ENCODE measurements at places on chromosomes 5 and 9. TPM values are rescaled to one million over a fixed set of nuclear protein-coding genes. Genes with fewer than 3 reads are reported as not detected.

Gene TMEM252
- not detected for total RNA-seq

Gene NUTM2F
- total RNA-seq: not detected

DNA sequence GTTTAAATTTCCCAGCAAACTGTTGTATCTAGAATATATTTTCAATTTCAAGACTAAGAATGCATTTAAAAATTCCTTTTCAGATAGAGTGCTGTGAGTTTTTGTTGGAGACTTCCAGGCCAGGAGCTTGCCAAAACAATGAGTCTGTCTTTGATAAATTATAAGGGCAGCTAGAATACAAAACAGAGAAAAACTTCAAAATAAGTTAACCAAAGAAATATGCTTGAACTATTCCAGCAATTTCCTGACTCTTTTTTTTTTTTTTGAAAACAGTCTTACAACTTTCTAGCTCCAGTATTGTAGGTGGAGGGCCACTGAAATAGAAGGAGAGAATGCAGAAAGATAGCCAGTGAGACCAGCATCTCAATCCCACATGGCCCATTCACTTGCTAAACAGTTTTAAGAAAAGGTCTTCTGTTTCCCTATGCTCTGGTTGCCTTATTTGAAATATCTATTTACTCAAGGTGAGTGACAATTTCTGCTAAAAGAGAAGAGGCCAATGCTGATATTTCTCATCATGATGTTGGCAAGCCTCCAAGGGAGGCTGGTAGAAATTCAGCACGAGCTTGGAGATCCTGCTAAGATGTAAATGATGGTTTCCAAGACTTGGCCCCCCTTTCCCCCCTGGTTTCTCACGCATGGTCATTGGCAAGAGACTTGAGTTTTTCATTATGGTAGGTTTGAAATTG, 103.2 kb downstream of the USP20 start:
- H3K4me3 ChIP-seq: no peak overlapping the region
- H3K27ac ChIP-seq: no peak overlapping the region
- H3K36me3 ChIP-seq: no peaks in the 10 kb centered on the region
- peaks cover 10% of the 10 kb centered on the region for H3K4me1 ChIP-seq
- H3K27me3 ChIP-seq: no peaks in the 10 kb centered on the region

Gene HAPLN1
- not detected for total RNA-seq

DNA sequence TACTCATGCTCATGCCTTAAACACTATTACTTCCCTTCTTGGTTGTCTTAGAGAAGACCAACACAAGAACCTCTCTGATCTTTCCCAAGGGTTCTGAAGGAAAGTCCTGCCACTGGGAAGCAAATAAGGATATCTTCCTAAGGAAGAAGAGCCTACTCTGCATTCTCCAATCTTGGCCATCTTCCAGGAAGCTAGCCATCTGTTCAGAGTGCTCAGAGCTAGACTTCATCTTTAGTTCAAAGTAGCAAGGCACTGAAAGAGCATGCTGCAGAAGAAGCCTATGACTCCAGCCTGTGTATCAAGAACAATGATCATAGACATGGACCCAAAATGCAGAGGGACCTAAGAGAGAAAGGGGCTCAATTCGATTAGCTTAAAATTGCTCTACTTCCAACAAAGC, 114.7 kb downstream of the KIAA0825 start:
- no peaks in the 10 kb centered on the region for H3K27me3 ChIP-seq
- DNase-seq: no peak
- no peaks in the 10 kb centered on the region for H3K4me1 ChIP-seq
- no peak overlapping the region for H3K4me3 ChIP-seq
- no peaks in the 10 kb centered on the region for H3K36me3 ChIP-seq

GRCh38 chr5:84265130-84265529, 119.5 kb downstream of the EDIL3 start:
- no peaks in the 10 kb centered on the region for H3K36me3 ChIP-seq
- no peaks in the 10 kb centered on the region for H3K27me3 ChIP-seq
- no peak overlapping the region for H3K4me3 ChIP-seq
- H3K27ac ChIP-seq: no peak overlapping the region
- DNase-seq: no peak

DNA sequence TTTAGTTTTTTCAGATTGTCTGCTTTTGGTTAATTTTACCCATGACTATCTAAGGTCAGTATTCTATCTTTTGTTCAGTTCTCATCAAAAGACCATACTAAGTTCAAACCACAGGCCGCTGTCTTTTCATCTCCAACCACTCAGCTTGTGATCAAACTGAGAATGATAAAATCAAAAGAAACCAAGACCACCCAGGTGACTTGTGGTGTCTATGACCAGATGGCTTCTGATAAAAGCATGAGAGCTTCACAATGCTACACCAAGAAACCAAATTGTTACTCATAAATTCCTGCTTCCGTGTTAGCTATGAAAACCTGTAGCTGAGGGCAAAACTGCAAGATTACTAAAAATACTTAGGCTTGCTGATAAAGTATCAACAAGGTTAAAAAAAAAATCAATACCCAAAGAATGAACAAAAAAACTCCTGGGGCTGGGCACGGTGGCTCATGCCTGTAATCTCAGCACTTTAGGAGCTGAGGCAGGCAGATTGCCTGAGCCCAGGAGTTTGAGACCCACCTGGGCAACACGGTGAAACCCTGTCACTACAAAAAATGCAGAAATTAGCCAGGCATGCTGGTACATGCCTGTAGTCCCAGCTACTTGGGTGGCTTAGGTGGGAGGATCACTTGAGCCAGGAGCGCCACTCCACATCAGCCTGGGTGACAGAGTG, 25.8 kb upstream of the GPX8 start:
- DNase-seq: no peak
- no peak overlapping the region for H3K4me3 ChIP-seq
- H3K36me3 ChIP-seq: no peaks in the 10 kb centered on the region

- no peak overlapping the region for H3K27ac ChIP-seq
- no peak for DNase-seq
- H3K4me3 ChIP-seq: no peak overlapping the region
- no peaks in the 10 kb centered on the region for H3K27me3 ChIP-seq
- no peaks in the 10 kb centered on the region for H3K36me3 ChIP-seq
These were observed 75.6 kb downstream of the TLR4 start for GRCh38 chr9:117779760-117780159.

- no peaks in the 10 kb centered on the region for H3K4me1 ChIP-seq
- no peak overlapping the region for H3K4me3 ChIP-seq
- no peaks in the 10 kb centered on the region for H3K27me3 ChIP-seq
- no peaks in the 10 kb centered on the region for H3K36me3 ChIP-seq
- no peak for DNase-seq
These were observed 29.8 kb downstream of the FUBP3 start for GRCh38 chr9:130609163-130609562.

- no peak for DNase-seq
- no peak overlapping the region for H3K4me3 ChIP-seq
- no peak overlapping the region for H3K27ac ChIP-seq
- no peaks in the 10 kb centered on the region for H3K4me1 ChIP-seq
- H3K36me3 ChIP-seq: no peaks in the 10 kb centered on the region
These were observed 294.7 kb upstream of the TNC start for GRCh38 chr9:115412656-115413055.

Gene SMIM33
- total RNA-seq: not detected

Gene OSMR
- 87.1 TPM for total RNA-seq

DNA sequence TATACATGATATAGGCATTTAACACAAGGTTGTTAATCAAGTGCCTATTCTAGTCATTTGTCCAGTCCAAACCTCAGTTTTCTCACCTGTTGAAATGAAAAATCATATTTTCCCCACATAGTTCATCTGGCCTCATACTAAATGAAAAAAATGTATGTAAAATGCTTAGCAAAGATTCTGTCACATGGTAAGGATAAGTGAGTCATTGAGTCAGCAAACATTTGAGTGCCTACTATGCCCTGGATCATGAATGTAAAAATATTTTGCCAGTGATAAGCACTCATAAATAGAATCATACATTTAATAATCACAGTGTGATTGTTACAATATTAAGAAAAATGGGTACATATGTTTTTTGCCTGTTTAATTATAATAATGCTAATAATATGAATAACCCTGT, 181.2 kb upstream of the PAPPA start:
- no peak for DNase-seq
- no peak overlapping the region for H3K27ac ChIP-seq
- H3K27me3 ChIP-seq: no peaks in the 10 kb centered on the region
- H3K4me1 ChIP-seq: no peaks in the 10 kb centered on the region
- H3K36me3 ChIP-seq: no peaks in the 10 kb centered on the region

DNA sequence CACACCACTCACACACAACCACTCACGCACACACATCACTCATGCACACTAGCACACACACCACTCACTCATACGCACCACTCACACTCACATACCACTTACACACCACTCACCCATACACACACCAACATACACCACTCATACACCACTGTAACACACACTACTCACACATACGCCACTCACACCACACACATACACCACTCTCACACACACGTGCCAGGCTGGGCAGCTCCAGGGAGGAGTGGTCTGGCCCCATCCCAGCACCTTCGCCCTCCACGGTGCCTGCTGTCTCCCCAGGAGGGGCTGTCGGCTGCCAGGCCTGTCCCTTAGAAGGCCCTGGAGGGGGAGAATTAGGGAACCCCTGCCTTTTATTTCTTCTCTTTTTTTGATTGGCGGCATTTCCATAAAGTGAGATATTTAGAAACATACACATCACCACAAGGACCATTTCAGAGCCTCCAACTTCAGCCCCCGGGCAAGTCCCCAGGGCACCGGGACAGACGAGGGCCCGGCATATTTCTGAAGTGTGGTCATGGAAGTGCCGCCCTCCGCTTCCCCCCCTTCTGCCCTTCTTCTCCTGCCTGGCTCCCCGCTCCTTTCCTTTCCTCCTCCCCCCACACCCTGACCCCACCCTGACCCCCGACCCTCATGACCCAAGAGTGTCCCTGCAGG, 6.3 kb upstream of the ASB6 start:
- no peak overlapping the region for H3K27ac ChIP-seq
- no peaks in the 10 kb centered on the region for H3K36me3 ChIP-seq
- no peak for DNase-seq

- DNase-seq: no peak
- no peak overlapping the region for H3K4me3 ChIP-seq
- H3K27ac ChIP-seq: no peak overlapping the region
These were observed 135.0 kb upstream of the SNX2 start for GRCh38 chr5:122639864-122640263.

DNA sequence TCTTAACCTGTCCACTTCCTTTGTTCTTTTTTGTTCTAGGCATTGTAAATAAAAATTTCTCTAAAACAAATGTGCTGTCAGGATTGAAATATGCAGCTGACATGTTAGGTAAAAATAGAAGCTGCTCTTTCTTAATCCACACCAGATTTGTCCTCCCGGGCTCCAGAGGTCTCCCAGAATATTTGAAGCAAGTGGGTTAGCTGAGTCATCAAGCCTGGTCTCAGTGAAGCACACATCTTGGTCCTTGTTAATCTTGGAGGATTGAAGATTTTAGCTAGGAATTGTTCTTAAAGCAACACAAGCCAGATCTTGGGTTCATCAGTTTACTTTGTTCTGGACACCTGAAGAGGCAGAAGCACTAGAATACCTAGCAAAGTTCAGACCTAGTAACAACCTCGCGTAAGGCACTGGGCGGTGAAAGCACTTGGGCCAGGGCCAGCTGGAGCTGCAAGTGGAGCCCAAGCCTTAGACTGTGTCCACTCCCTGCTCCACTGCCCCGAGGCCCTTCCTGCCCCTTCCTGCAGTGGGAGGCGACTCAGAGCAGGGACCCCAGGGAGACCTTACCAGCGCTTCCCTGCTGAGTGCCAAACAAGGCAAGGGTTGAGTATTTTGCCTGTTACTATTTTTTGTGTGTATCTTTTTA, 36.5 kb downstream of the HABP4 start:
- H3K4me3 ChIP-seq: no peak overlapping the region

DNA sequence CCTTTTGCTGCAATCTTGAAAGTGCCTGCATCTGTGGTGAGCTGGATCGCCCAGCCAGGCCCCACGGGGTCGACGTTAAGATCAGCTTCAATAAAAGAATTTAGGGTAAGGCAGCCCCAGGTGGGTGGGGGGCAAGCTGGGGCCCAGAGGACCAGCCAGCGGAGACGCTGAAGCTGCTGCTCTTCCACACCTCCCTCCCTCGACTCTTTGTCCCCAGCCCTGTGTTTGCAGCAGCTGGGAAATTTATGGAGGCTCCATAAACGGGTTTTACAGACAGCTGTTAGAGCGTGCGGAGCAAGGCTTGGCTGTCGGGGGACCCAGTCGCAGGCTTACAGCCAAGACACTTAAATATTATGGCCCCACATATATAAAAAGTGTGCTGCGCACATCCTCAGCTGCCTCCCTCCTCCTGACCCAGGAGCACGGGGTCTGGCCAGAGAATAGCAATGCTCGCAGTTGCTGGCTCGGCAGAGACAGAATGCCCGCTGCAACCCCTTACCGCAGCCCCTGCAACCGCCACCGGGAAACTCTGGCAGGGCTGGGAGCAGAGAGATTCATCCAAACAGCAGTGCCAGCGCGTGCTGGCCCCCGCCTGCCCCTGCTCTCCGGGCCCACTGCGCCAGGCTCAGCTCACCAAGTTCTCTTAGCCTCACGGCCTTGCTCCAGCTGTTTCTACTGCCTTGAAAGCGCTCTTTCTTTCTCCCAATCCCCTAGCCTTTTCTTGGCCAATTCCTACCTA, 28.4 kb upstream of the MVB12B start:
- no peaks in the 10 kb centered on the region for H3K4me1 ChIP-seq
- no peak overlapping the region for H3K27ac ChIP-seq
- no peaks in the 10 kb centered on the region for H3K36me3 ChIP-seq
- no peak for DNase-seq

DNA sequence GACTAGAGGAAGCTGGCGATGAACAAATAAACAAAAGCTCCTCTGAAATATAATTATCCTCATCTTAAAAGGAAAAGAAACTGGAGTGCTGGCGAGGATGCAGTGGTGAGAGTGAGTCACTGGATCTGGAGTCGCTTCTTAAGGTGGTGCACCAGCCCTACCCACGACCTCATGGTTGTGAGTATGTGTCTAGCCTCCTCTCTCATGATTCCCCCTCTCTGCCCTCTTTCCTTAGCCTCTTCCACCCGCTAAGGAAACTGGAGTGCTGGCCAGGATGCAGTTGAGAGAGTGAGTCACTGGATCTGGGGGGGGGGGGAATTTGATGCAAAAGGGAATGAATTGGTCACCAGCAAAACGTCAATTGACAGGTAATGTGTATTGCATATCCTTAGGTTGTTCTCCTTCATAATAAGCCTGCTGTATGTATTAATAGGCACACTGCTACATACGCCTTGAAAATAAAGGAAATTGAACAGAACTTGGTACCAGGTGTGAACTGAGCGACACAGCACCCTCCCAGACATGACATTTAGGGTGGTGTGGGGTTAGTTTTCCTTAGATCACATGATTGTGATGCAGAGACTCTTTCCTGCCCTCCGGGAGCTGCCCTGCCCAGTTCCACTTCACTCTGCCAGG, 36.3 kb upstream of the EBF1 start:
- no peak overlapping the region for H3K4me3 ChIP-seq
- H3K4me1 ChIP-seq: no peaks in the 10 kb centered on the region
- no peaks in the 10 kb centered on the region for H3K36me3 ChIP-seq

Measured in ovary (tissue), 10 donors.